ENCODE measurements at places on chromosomes 3 and 15. TPM values are rescaled to one million over a fixed set of nuclear protein-coding genes. Genes with fewer than 3 reads are reported as not detected.

EFL1 gene
- total RNA-seq, result 15.9 TPM

MESP1 gene
- 0.28 TPM for total RNA-seq

PATL2 gene
- total RNA-seq, result 0.43 TPM

LTK gene
- total RNA-seq, result not detected

HEXA gene
- 64.3 TPM for total RNA-seq
